ENCODE measurements at places on chromosomes 7 and 10.

DNA sequence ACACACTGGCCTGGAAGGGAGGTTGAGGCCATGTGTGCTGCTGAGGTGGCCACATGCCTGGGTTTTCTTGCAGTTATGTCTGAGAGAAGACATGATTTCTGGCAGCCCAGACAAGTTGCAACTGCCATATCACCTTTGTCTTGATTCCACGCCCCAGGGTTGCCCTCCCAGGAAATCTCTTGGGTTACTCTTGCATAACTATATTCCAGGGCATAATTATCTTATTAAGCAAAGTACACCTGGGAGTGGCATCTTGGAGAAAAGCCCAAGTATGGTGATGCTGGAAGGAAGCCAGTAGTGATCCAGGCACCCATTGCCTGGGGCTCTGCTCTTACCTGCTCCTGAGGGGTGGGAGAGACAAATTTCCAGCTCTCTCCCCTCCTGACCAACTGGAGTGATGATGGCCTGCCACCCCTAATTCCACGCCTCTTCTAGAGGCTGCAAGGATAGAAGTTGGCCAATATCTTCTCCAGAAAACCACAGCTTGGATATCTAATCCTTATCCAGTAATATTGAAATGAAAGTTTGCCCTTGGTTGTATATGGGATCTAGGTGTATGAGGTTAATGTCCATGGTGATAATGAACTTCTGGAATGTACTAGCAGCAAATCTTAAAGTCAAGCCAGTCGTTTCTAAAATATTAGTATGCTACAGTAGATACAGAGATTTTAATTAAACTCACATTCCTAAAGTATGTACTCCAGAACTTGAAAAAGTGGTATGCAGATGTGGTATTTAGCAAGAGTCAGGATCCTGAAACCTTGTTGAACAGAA is 5.0 kb downstream of the AKR1B10 start:
- DNase-seq = no peak

DNA sequence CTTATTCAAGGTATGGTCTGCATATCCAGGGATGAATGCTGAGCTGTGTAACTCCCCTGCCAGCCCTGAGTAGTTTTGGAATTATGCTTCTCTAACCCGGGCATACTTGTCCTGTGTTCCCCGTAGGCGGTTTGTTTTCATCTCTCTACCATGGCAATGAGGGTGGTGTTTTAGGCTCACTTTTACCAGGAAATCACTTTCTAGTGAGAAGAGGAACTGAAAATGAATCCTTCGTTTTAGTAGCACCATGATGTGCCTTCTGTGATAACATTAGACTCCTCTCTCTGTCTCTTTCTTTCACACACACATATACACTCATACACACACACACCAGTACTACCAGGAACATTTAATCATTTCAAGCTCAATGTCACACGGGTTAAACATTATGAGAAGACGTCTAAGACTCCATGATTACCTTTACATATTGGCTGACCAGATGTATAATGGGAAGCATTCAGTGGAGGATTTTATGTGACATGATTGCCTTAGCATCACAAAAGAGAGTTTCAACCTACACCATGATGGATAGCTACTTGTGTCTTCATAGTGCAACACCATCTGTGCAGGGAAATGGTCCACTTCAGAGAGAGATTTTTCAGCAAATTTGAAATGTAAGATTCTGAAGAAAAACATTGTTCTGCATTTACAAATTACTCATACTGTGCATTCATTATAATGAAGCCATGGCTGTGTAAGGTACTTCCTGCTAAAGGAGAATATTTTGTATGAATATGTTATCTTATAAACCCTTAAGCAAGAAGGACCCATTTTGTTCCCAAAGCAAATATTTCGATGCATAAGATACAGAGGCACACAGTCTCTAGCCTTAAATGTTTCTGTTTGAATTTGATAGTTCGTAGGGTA is 31.0 kb upstream of the PFKP start:
- DNase-seq = no peak

GRCh38 chr10:61779950-61780659 is 117.4 kb downstream of the CABCOCO1 start:
- no peak for DNase-seq

- no peak for DNase-seq
Observed at GRCh38 chr7:30027065-30027456, 559 bp upstream of the FKBP14 start.

DNA sequence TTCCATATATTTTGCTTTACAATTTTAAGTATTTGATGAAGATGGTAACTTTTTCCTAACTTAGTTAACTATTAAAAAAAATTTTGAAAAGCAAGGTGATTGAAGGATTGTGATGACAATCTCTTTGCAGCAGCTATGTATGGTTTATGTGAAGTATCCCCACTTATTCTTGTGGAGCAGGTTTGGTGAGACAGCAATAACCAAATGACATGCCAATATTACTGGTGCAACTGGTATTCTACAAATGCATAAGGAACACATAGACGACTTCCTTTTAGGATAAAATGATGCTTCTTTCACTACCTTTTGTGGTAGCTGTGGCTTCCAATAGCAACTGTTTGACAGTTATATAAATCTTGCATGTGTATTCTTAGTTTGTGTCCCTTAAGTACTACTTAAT is 465.3 kb downstream of the PLXDC2 start:
- no peak for DNase-seq

All from stimulated activated CD8-positive, alpha-beta memory T cell treated with anti-CD3 and anti-CD28 coated beads, Interleukin-12 subunit alpha, Interleukin-12 subunit beta, amount 100 ng/mL, for 1 hour (primary cell).